H1 (cell line): ENCODE measurements at places on chromosomes 7 and 10.

GRCh38 chr10:22801785-22802184 is 87.4 kb upstream of the PIP4K2A start:
- no peak for DNase-seq
- no peaks in the 10 kb centered on the region for H3K4me1 ChIP-seq
- no peaks in the 10 kb centered on the region for H3K27me3 ChIP-seq

- no peak for DNase-seq
- no peaks in the 10 kb centered on the region for H3K27me3 ChIP-seq
- no peaks in the 10 kb centered on the region for H3K36me3 ChIP-seq
- no peak overlapping the region for H3K4me3 ChIP-seq
Measured at GRCh38 chr7:128253701-128254100, 12.6 kb downstream of the LEP start.

DNA sequence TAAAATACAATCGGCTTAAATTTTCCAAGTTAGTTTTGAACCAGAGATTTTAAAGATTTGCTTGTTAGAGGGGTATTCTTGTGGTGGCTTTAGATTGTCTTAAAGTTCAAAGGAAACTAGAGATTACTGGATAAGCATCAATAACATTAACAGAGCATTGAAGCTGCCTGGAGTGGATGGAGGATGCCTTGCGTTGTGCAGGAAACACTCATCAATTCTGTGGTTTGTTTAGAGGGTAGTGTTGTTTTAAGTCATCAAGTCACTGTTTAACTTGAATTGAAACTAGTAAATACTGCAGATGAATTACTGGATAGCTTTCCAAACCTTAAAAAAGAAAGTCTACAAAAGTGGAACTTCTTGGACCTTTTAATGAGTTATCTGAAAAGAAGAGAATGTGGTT is 218.6 kb downstream of the CELF2 start:
- no peak overlapping the region for H3K4me3 ChIP-seq
- no peak overlapping the region for H3K27ac ChIP-seq
- no peaks in the 10 kb centered on the region for H3K4me1 ChIP-seq
- DNase-seq = no peak
- H3K27me3 ChIP-seq = no peaks in the 10 kb centered on the region

GRCh38 chr10:10498781-10499180 is 518.9 kb upstream of the CELF2 start:
- H3K27ac ChIP-seq = no peak overlapping the region
- no peaks in the 10 kb centered on the region for H3K4me1 ChIP-seq
- no peak for DNase-seq
- H3K4me3 ChIP-seq = no peak overlapping the region
- H3K36me3 ChIP-seq = no peaks in the 10 kb centered on the region
- no peaks in the 10 kb centered on the region for H3K27me3 ChIP-seq

GRCh38 chr7:157429680-157430224 is 92.9 kb downstream of the DNAJB6 start:
- H3K36me3 ChIP-seq = no peaks in the 10 kb centered on the region
- H3K27me3 ChIP-seq = no peaks in the 10 kb centered on the region
- DNase-seq = no peak
- H3K27ac ChIP-seq = no peak overlapping the region
- no peaks in the 10 kb centered on the region for H3K4me1 ChIP-seq
- H3K4me3 ChIP-seq = no peak overlapping the region

GRCh38 chr7:91194841-91195240 is 69.4 kb upstream of the FZD1 start:
- H3K27me3 ChIP-seq = no peaks in the 10 kb centered on the region
- no peak overlapping the region for H3K4me3 ChIP-seq
- no peaks in the 10 kb centered on the region for H3K36me3 ChIP-seq

- H3K27me3 ChIP-seq = no peaks in the 10 kb centered on the region
- no peak overlapping the region for H3K27ac ChIP-seq
- no peak overlapping the region for H3K4me3 ChIP-seq
- H3K4me1 ChIP-seq = no peaks in the 10 kb centered on the region; the same call in 1 of the 2 replicates
- H3K36me3 ChIP-seq = peaks cover 21% of the 10 kb centered on the region; the same call in 1 of the 2 replicates
Measured at GRCh38 chr7:105006367-105007136, 7.5 kb upstream of the KMT2E start.

DNA sequence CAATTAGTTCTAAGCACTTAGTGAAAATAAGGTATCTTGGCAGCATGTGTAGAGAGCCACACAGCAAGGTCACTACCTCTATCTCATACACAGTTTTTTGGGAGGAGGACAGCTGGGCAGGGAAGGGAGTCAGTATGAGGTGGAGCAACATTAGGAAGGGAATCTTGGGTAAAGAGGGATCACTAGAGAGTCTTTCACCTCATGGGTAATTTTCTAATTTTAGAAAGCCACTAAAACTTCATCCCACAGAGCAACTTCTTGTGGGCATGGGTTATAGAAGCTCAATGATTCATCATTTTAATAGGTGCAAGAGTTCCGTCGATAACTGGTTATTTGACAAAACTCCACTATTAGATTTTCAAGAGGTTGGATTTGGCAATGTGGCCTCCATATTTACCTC is 2.5 kb downstream of the NRAP start:
- DNase-seq = no peak
- H3K27ac ChIP-seq = no peak overlapping the region
- no peak overlapping the region for H3K4me3 ChIP-seq
- H3K27me3 ChIP-seq = no peaks in the 10 kb centered on the region
- no peaks in the 10 kb centered on the region for H3K4me1 ChIP-seq

GRCh38 chr7:68547181-68547580 is 1051.1 kb upstream of the AUTS2 start:
- no peaks in the 10 kb centered on the region for H3K27me3 ChIP-seq
- H3K27ac ChIP-seq = no peak overlapping the region
- no peak for DNase-seq
- no peaks in the 10 kb centered on the region for H3K36me3 ChIP-seq

GRCh38 chr10:102948176-102948575 is 30.1 kb downstream of the CNNM2 start:
- H3K36me3 ChIP-seq = no peaks in the 10 kb centered on the region
- no peak for DNase-seq
- no peak overlapping the region for H3K4me3 ChIP-seq
- H3K27me3 ChIP-seq = no peaks in the 10 kb centered on the region
- no peaks in the 10 kb centered on the region for H3K4me1 ChIP-seq
- no peak overlapping the region for H3K27ac ChIP-seq

DNA sequence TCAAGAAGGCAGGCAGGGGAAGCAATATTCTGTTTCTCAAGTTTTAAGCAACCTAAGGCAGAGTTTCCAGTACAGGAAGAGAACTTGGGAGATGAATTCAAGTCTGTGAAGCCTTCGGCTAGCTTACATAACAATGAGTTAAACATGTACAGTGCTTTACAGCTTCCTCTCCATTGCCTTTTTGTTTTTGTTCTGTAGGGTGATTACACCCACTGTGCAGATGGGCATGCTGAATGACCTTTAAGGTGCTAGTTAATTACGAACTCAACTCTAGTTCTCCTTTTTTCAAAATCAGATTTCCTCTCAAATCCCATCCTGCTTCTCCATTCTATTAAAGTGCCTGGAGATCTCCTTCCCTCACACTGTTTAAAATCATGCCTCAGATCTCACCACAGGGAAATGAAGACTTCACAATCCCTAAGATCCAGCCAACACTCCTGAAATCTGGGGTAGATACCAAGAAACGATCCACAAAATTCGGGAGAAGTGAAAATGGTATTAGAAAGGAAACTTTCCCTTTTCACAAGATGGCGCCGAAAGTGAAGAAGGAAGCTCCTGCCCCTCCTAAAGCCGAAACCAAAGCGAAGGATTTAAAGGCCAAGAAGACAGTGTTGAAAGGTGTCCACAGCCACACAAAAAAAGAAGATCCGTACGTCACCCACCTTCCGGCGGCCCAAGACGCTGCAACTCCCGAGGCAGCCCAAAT is 16.8 kb upstream of the MSMB start:
- H3K27ac ChIP-seq = no peak overlapping the region
- H3K4me3 ChIP-seq = no peak overlapping the region
- no peaks in the 10 kb centered on the region for H3K36me3 ChIP-seq
- peaks cover 5% of the 10 kb centered on the region; the same call in 1 of the 2 replicates for H3K4me1 ChIP-seq
- H3K27me3 ChIP-seq = no peaks in the 10 kb centered on the region
- DNase-seq = no peak

GRCh38 chr10:74419958-74420375 is 268.9 kb downstream of the ADK start:
- no peaks in the 10 kb centered on the region for H3K36me3 ChIP-seq
- H3K4me1 ChIP-seq = peaks cover 3% of the 10 kb centered on the region
- H3K27me3 ChIP-seq = no peaks in the 10 kb centered on the region
- DNase-seq = no peak
- no peak overlapping the region for H3K27ac ChIP-seq
- no peak overlapping the region for H3K4me3 ChIP-seq

DNA sequence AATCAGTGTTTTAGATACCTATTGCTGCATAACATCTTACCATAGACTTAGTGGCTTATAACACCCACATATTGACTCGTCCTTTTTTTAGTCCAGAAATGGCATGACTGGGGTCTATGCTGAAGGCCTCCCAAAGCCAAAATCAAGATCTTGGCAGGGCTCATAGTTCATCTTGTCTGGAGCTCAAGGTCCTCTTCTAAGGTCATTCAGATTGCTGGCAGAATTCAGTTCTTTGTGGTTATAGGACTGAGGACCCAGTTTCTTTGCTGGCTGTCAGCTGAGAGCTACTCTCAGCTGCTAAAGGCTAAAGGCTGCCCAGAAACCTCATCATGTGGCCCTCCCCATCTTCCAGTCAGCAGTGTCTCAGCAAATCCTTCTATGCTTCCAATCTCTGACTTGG is 165.5 kb downstream of the FAM107B start:
- H3K4me1 ChIP-seq = no peaks in the 10 kb centered on the region; the same call in 1 of the 2 replicates

- H3K36me3 ChIP-seq = no peaks in the 10 kb centered on the region
- H3K4me1 ChIP-seq = no peaks in the 10 kb centered on the region
- DNase-seq = no peak
- H3K4me3 ChIP-seq = no peak overlapping the region
- no peak overlapping the region for H3K27ac ChIP-seq
- H3K27me3 ChIP-seq = no peaks in the 10 kb centered on the region
Measured at GRCh38 chr7:106916679-106917078, 51.6 kb downstream of the PIK3CG start.

- peaks cover 21% of the 10 kb centered on the region for H3K36me3 ChIP-seq
- no peak for DNase-seq
- no peaks in the 10 kb centered on the region for H3K27me3 ChIP-seq
- H3K27ac ChIP-seq = no peak overlapping the region
- H3K4me1 ChIP-seq = no peaks in the 10 kb centered on the region
Measured at GRCh38 chr7:493661-494251, 25.9 kb downstream of the PDGFA start.

- no peaks in the 10 kb centered on the region for H3K36me3 ChIP-seq
- no peak within 1 kb of the TSS for H3K27ac ChIP-seq
- no peaks in the 10 kb centered on the region for H3K27me3 ChIP-seq
- no peaks in the 10 kb centered on the region for H3K4me1 ChIP-seq
- DNase-seq = no peak
- H3K4me3 ChIP-seq = no peak within 1 kb of the TSS
Measured at GRCh38 chr7:130292682-130293257, at the start of gene CPA4. Gene CPA4 (plus strand): TSS chr7:130293161. CDS start chr7:130293181, 20 bp downstream.

DNA sequence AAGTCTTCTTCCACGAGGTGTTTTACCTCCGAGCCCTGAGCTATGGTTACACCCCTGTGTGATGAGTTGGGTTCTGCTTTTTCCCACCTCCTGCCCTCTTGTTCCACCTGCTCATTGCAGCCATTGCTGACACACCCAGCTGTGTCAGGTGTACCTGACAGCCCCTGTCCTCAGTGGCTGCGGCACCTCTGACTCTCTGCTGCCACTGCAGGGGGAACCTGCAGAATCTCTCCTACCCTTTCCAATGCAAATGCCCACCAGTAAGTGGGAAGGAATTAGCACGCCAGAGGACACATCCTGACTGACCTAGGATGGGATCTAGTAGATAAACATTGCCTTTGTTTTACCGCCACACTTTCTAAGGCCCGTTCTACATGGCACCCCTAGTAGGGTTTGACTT is 600.9 kb upstream of the MKI67 start:
- DNase-seq = no peak
- H3K4me3 ChIP-seq = no peak overlapping the region
- no peaks in the 10 kb centered on the region for H3K4me1 ChIP-seq

- H3K27ac ChIP-seq = no peak overlapping the region
- no peak for DNase-seq
- no peaks in the 10 kb centered on the region for H3K36me3 ChIP-seq
- no peaks in the 10 kb centered on the region for H3K4me1 ChIP-seq
- no peaks in the 10 kb centered on the region for H3K27me3 ChIP-seq
Measured at GRCh38 chr10:110326351-110327032, 21.8 kb upstream of the SMNDC1 start.

DNA sequence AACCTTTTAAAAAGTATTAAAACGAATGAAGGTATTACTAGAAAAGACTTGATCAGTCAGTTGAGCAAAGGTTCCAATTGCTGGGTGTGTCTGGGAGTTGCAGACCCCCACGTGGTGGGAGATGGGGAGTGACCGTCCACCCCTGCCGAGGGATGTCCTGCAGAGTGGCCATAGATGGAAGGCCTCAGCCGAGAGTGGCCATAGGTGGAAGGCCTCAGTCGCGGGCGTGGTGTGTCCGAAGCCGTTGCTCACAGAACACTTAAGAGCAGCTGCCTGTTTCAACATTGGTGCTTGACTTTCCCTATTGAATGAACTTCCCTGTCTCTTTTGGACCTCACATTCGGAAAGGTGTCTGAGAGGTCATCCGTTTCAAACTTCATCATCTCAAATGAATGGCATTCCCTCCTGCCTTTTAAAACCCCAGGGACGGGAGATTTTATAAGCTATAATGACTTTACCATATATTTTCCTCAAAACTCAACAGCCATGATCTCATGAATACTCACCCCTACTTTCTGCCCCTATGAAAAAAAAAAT is 69.4 kb downstream of the CAMK1D start:
- H3K36me3 ChIP-seq = no peaks in the 10 kb centered on the region
- H3K27me3 ChIP-seq = no peaks in the 10 kb centered on the region
- no peaks in the 10 kb centered on the region for H3K4me1 ChIP-seq
- DNase-seq = no peak
- H3K4me3 ChIP-seq = no peak overlapping the region

- H3K4me3 ChIP-seq = no peak overlapping the region
- no peak for DNase-seq
- H3K27me3 ChIP-seq = no peaks in the 10 kb centered on the region
- no peaks in the 10 kb centered on the region for H3K36me3 ChIP-seq
- no peak overlapping the region for H3K27ac ChIP-seq
- H3K4me1 ChIP-seq = no peaks in the 10 kb centered on the region
Measured at GRCh38 chr10:120262857-120263547, 194.0 kb upstream of the PLPP4 start.

DNA sequence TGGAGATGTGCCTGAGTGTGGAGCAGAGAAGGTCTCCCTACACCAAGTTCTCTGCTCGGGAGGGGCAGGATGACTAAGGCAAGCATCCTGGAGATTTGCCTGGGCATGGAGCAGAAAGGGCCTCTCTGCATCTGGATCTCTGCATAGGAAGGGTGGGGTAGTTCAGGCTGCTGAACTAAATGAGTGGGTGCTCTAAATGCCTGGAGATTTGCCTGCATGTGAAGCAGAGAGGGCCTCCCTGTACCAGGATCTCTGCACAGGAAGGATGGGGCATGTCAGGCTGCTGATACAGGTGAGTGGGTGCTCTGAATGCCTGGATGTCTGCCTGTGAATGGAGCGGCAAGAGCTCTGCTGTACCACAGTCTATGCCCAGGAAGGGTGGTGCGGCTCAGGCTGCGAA is 680.7 kb downstream of the SUGCT start:
- H3K27me3 ChIP-seq = no peaks in the 10 kb centered on the region
- no peak for DNase-seq
- no peak overlapping the region for H3K27ac ChIP-seq
- H3K36me3 ChIP-seq = no peaks in the 10 kb centered on the region
- no peak overlapping the region for H3K4me3 ChIP-seq
- no peaks in the 10 kb centered on the region for H3K4me1 ChIP-seq
